ENCODE measurements at places on chromosomes 12 and 14.

- DNase-seq, result peak; percentile 79
These were observed 106.3 kb upstream of the FRMD6 start for GRCh38 chr14:51545396-51545795.

- DNase-seq, result no peak
These were observed at the start of gene LRRK2 for GRCh38 chr12:40224439-40225291. TSS of gene LRRK2 (plus strand) at chr12:40224997. CDS start at chr12:40225132, 135 bp downstream.

DNA sequence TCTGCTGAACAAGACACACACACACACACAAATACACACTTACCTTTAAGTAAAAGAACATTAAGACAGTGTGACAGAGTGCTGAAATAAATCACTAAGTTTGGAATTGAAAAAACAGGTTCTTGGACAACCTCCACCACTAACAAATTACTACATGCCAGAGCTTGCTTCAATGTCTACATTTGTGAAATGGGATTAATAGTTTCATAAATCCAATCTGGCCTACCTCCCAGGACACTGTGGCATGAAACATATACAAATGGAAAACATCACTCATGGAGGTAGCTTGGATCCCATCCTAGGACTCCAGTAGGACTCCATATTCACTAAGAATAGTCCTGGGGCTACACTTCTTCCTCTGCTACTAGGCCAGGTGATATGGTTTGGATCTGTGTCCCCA lies 8.2 kb upstream of the CCDC60 start:
- DNase-seq, result no peak

- no peak for DNase-seq
These were observed 35.2 kb upstream of the TMTC2 start for GRCh38 chr12:82651489-82651888.

DNA sequence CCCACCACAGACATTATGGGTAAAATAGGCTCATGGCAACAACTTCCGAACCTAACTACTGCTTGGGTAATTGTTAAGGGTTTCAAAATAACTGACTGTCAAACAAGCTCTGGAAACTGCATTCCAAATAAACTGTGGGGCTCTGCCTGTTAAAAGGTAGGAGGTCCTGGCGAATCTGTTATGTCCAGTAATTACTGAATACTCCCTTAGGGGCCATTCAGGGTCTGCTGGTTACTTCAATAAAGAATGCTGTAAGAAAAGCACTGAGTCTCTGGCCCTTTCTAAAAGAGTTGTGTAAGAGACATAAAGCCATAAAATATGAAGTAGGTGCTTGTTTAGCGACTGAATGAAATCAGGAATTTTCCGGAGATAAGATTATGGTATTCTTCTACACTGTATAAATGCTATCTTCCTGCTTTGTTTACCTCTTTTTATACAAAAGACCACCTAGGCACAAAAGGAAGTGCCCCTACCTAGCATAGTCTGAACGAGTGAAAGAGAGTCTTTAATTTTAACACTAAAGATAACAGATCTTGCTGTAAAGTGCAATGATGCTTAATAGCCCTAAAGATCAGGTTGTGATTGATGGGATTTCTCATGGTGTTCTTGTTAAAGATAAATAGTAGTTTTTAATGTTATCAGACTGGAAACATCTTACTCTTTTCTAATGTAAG lies 127.8 kb downstream of the FBXL14 start:
- no peak for DNase-seq

DNA sequence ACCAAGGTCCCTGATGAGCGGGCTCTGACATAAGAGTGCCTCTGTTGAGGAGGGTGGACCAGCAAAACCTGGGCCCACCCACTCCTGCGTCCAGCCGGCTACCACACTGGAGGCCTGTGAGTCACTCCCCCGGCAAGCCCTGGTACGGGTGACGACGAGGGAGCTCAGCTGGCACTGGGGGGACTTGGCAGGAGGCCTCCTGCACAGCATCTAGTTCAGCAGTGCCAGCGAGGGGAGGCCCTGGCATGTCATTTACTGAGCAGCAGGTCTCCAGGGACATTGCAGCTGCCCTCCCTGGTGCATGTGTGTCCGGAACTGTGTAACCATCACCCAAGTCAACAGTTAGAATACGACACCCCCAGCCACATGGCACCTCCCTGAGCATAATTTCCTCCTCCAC lies 24.4 kb downstream of the CD9 start:
- DNase-seq, result peak; percentile 74

GRCh38 chr12:13592063-13592942 lies 389.1 kb downstream of the GRIN2B start:
- DNase-seq, result no peak

GRCh38 chr12:59070322-59070933 lies 150.1 kb upstream of the LRIG3 start:
- DNase-seq, result peak; percentile 34

GRCh38 chr14:75725481-75725880 lies 64.4 kb downstream of the TTLL5 start:
- DNase-seq, result no peak

- DNase-seq, result no peak
These were observed 5.7 kb downstream of the KRT73 start for GRCh38 chr12:52612431-52613383.

DNA sequence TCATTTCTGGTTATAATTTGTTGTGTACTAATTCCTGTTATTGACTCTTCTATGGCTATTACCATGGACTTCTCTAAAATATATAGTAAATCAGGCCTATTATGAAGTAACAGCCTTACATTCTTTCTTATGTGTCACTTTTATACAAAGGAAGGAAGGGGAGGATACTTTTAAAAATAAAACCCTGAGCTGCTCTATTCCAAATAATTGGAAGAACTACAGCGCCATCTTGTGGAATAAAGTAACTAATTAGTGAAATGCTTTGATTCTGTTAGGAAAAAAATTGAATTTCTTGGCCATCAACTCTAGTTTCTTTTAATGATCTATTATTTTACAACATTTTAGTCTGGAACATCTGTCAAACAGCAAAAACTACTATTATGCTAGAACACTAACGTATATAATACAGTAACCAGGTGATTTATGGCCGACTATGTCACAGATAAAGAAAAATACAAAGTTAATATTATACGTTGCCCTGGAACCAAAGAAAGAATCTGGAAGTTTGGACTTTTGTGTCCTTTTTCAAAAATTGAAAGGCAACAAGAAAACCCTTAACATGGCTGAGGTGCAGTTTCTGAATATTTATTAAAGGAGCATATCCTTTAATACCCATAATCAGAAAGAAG lies 55.0 kb upstream of the NELL2 start:
- peak; percentile 59 for DNase-seq

DNA sequence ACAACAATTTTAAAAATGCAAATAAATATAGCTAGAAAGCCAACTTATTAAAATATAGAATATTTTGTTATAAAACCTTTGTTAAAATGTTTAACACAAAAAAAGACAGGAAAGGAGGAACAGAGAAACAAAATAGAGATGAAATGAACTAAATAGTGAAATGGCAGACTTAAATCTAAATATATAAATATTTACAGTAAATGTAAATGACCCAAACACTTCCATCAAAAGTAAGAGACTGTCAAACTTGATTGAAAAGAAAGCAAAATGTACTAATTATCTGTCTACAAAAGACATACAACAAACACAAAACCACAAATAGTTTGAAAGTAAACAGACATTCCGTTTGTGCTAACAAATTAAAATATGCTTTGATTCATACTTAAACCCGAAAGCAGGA lies 41.7 kb downstream of the PLBD1 start:
- no peak for DNase-seq

GRCh38 chr12:5442251-5443006 lies 10.5 kb downstream of the NTF3 start:
- DNase-seq, result peak; percentile 76

DNA sequence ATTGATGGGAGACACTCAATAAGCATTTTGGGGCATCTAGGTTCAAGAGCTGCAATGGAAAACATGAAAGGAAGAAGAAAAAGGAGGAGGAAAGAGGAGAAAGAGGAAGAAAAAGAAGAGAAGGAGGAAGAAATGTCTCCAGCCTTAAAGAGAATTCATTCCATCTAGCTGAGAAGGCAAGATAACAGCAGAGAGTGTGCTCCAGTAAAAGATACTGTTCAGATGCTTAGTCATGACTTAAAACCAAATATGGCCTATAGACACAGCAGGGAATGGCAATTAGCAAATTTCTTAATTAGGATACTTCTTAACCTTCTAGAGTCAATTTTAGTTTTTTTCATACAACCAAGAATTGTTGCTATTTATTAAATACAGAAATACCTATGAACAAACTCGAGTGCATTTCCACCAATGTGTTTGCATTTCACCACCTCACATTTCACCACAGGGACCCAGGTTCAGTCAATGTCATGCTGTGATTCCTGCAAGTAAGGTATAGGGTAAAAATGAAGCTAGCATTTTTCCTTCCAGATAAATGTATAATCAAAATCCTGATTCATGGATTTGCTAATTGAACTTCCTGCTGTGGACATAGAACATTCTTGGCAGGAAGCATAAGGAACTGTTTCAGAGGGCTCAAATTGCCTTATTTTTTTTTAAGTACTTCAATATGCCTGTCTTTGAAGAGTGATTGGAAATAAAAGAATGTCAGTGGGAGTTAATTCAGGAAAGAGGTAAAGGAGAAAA lies 177.8 kb downstream of the RPS29 start:
- DNase-seq, result no peak

GRCh38 chr12:68686262-68686594 lies 550 bp upstream of the NUP107 start:
- no peak for DNase-seq

DNA sequence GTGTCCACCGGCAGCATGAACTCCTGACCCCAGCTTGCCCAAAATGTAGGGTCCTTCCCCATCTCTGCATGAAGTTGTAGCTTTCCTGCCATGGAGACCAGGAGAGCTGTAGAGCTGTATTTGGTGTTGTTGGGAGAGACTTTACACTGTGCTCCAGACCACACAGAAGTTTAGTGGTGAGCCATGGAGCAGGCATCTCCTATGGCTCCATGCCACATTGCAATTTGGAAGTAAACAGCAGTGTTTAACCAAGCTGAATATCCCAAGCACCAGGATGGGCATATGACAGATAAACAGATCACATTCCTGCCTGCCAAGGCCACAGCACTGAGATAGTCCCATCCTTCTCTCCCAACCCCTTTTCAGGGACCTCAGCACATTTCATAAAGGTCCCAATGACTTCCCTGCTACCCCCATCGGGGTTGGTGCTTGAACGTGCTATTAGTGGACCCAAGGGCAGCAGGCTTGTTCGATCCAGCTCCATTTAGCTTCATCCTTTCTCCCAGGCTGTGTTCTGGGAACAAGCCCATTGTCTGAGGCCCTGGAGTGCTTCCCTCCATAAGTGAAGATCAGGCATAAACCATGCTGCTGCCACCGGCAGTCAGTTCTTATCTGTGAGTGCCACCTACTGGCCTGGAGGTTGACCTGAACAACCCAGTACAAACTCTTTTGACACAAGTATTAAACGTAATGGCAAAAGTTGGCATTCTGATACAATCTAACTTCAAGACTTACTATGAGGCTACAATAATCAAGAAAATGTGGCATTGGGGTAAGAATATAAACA lies 172.3 kb upstream of the ATXN7L3B start:
- DNase-seq, result peak; percentile 54

- DNase-seq, result peak; percentile 95
These were observed 90.5 kb downstream of the RFLNA start for GRCh38 chr12:124385219-124385969.

- no peak for DNase-seq
These were observed 67.0 kb upstream of the FERMT2 start for GRCh38 chr14:53017837-53018236.

DNA sequence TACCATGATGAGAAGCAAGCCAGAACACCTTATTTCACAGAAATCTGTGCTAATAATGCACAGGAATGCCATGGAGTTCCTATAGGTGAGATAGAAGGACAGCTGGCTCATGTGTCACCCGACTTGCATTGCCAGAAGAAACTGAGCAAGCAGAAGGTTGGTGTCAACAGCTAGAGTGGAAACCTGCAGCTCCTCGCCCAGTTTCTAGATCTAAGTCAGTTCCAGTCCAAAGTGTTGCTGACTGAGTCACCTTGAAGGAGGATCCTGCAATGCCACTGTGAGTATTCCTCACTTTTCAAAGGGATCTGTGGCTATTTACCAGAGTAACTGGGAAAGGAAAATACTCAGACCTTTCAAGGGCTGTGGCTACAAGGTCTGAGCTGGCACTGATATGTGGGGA lies 17.1 kb downstream of the CDKL1 start:
- no peak for DNase-seq

GRCh38 chr14:44979273-44979672 lies 17.3 kb downstream of the TOGARAM1 start:
- no peak for DNase-seq

DNA sequence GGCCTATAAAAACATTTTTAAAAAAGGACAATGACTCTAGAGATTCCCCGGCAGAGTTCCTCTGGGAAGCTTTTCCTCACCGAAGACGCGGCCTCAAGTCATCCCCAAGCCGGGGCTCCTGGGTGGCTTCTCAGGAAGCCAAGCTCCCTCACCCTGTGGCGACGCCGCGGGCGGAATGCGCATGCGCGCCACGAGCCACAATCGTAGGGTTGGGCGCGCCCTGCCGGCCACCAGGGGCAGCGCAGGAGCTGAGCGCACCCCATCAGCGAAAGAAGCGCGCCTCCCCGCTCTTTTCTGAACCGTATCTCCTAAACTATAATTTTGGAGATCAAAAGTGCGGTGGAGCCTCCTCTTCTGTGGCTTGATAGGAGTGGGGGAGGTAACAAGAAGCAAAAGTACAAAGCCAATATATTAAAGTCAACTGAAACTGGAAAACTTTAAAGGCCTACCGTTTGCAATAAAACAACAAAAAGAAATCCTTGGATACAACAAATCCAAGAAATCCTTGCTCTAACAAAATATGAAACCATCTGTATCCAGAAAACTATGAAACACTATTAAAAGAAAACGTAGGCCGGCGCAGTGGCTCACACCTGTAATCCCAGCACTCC lies 17.4 kb upstream of the CHFR start:
- DNase-seq, result no peak

GRCh38 chr12:28413460-28414109 lies 223.3 kb downstream of the CCDC91 start:
- DNase-seq, result no peak

GRCh38 chr12:98224584-98225221 lies 290.7 kb upstream of the TMPO start:
- DNase-seq, result no peak

DNA sequence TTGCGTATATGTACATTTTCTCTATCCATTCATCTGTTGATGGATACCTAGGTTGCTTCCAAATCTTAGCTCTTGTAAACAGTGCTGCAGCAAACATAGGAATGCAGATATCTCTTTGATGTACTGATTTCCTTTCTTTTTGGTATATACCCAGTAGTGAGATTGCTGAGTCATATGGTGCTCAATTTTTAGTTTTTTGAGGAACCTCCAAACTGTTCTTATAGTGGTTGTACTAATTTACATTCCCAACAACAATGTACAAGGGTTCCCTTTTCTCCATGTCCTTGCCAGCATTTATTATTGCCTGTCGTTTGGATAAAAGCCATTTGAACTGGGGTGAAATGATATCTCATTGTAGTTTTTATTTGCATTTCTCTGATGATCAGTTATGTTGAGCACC lies 44.3 kb downstream of the PELI2 start:
- no peak for DNase-seq

- no peak for DNase-seq
These were observed 115.4 kb upstream of the MYL2 start for GRCh38 chr12:111035578-111036301.
